AG04450 (cell line): ENCODE measurements at places on chromosomes 6 and 20.

GRCh38 chr6:90028995-90029635 lies 134.8 kb downstream of the GJA10 start:
- DNase-seq, result no peak

- DNase-seq, result no peak
Observed at GRCh38 chr20:40414843-40415615, 274.0 kb downstream of the MAFB start.

- DNase-seq, result no peak
Observed at GRCh38 chr20:25313593-25313992, 65.7 kb downstream of the PYGB start.

DNA sequence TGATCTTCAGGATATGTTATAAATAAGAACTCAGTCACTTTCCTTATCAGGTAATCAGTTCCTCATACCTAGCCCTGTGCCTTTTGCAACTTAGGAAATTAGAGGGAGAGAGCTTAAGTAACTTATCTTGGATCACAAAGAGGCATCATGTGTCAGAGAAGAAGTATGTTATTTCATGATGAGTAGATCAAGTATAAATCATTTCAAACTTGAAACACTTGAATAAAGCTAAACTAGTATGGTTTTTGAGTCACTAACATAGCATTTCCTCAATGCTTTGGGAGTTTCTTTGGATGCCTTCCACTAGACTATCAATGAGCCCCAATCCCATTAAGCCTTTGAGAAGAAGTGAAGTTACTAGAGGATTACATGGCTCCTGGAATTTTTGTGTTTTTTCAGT lies 102.6 kb upstream of the TNFAIP3 start:
- no peak for DNase-seq

GRCh38 chr6:136593748-136594490 lies 43.7 kb upstream of the MAP7 start:
- DNase-seq, result peak; percentile 96

DNA sequence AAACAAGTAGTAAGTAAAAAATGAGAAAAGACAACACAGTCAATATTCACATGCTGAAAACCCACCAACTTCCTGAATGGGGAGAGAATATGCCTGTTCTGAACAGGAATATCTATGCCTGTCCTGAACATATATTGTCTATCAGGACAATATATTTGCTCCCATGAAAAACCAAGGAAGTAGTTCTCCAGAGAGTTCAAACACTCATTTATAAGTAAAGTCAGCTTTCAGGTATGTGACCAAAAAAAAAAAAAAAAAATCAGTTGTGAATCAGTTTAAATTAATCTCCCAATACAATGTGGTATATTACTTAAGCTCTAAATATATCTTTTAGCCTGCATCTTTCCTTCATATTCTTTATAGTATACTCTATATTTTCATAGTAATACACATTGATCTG lies 119.5 kb downstream of the MYB start:
- no peak for DNase-seq

GRCh38 chr6:25866011-25866410 lies 8.0 kb downstream of the SLC17A3 start:
- DNase-seq, result no peak

- no peak for DNase-seq
Observed at GRCh38 chr20:42576167-42576566, 613.5 kb downstream of the PTPRT start.

DNA sequence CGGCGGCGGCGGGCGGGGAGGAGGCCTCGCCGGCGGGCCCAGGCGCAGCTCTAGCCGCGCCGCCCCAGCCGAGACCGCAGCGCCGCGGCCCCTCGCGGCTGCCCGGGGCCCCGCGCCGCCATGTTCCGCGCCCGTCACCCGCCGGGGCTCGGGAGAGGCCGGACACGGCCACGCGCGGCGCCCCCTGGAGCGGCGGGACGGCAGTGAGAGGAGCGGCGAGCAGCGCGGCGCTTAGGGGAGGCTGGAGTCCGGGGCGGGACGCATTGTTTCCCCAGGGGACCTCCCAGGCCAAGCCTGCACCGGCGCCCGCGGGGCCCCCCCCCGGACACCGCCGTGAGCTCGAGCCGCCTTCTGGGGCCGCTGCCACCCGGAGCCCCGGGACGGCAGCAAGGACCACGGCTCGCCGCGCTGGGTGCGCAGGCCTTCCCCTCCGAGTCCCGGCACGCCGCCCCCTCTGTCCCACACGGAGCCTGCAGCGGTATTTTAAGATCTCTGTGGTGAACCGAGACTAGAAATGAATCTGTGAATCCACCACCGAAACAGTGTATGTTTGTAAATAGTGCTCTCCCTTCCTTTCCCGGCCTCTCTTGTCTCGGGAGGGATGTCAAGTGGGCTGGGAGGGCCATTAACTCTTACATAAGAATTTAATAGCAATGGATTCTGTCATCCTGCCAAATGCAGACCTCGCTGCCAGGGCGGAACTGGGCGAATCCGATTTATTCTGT lies 424 bp upstream of the KIF13A start:
- no peak for DNase-seq

DNA sequence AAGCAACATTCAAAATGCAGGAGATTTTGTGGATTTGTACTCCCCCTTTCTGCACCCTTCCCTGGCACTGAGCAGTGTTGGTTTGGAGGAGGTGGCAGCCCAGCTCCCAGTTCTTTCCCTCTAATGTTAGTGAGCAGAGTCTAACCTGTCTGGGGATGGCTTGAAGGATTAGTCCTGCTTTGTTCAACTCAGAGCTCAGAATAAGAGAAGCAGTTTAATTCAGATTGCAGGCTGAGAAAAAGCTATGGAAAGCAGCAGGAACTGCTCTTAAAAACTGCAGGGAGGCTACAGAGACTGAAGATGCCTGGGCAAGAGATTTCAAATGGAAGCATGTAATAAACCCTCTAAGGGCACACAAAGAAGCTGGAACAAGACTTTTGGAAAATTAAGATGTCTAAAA lies 223.4 kb upstream of the GGTLC1 start:
- no peak for DNase-seq

DNA sequence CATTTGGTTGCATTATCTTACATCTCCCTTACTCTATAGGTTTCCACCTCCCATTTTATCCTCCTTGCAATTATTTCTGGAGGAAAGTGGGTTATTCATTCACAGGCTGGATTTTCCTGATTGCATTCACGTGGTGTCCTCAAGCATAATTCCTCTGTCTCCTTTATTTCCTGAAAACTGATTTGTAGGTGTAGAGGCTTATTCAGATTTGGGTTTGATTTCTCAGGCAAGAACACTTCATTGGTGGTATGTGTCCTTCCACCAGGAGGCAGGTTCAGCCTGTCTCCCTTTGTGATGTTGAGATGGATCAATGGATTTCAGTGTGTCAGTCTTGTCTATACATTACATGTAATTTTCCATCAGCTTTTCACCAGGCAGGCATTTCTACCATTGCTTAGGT lies 17.3 kb downstream of the DNPH1 start:
- DNase-seq, result no peak

DNA sequence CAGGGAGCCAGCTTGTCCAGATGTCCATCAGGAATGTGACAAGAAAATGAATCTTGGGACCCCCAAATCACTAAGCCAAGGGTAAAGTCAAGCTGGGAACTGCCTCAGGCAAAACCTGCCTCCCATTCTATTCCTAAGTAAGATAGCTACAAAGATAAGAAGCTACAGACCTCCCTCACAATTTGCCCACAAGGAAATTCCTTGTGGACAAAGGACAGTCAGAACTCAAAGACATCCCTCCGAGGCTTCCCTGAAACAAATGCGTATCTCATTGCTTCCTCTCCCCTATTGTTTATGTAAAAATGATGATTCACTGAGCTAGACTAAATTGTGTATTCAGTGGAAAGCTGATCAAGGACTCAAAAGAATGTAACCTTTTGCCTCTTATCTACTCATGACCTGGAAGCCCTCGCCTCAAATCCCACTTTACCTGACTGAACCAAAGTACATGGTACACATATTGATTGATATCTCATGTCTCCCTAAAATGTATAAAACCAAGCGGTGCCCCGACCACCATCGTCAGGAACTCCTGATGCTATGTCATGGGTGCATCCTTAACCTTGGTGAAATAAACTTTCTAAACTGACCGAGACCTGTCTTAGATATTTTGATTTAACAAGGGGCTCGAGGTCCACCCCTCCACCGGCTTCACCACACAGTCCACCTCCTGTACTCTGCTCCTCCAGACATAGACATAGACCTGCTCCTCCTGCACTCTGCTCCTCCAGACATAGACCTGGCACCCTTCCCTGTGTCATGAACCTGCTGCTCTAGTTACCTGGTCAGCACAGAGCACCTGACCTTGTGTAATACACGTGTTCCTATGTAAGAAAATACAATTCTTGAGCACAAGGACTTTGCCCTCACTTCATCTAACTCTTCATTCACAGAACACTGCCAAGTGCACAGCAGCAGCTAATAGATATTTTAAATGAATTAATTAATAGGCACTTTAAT lies 81.4 kb downstream of the WDR27 start:
- DNase-seq, result peak; percentile 47

- DNase-seq, result no peak
Observed at GRCh38 chr20:53660078-53660909, 66.7 kb upstream of the ZNF217 start.

DNA sequence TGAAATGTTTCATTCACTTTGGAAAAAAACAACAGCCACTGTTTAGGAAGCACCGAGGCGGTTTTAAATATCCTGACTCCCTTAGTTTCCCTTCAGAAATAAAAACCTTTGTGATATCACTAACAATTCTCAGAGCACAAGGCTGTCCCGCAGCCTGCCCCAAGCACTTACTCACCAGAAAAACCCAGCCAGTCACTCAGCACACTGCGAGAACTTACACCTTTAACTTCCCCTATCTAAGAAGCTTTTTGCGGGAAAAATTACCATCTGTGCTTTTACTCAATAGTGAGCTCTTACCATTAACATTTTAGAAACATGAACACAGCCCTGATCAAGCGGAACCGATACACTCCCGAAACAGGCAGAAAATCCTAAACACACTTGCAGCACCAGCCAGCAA lies 9.3 kb downstream of the ZBTB46 start:
- DNase-seq, result no peak

DNA sequence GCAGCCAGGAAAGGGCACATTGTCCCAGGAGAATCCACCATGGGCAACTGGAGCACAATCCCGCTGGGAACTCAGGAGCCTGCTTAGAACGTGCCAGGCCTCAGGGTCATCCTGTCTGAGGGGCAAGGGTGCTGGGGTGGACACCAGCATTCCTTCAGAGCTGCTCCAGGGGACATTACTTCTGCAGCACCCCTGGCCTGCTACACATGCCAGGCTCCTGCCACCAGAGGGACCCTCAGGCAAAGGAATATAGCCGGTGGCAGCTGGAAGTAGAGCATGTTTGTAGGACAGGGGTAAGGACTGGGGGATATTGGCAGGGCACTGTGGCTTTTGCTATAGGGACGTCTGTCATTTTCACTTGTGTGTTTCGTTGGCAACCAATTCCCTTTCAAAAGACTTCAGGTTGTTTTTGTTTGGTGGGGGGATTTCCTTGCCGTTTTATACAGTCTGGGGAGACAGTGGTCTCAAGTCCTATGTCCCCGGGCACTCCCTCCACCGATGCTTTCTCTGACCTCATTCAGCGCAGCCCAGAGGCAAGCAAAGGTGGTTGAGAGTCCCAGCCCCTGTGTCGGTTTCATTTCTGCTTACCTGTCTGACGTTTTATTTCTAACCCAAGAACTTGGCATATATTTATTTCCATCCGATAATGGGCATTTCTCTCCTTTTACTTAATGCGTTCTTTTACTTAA lies 130.8 kb downstream of the JPH2 start:
- DNase-seq, result no peak

GRCh38 chr20:23629017-23629541 lies 8.7 kb downstream of the CST3 start:
- peak; percentile 8 for DNase-seq

GRCh38 chr6:66995669-66996068 lies 1288.6 kb upstream of the EYS start:
- no peak for DNase-seq

DNA sequence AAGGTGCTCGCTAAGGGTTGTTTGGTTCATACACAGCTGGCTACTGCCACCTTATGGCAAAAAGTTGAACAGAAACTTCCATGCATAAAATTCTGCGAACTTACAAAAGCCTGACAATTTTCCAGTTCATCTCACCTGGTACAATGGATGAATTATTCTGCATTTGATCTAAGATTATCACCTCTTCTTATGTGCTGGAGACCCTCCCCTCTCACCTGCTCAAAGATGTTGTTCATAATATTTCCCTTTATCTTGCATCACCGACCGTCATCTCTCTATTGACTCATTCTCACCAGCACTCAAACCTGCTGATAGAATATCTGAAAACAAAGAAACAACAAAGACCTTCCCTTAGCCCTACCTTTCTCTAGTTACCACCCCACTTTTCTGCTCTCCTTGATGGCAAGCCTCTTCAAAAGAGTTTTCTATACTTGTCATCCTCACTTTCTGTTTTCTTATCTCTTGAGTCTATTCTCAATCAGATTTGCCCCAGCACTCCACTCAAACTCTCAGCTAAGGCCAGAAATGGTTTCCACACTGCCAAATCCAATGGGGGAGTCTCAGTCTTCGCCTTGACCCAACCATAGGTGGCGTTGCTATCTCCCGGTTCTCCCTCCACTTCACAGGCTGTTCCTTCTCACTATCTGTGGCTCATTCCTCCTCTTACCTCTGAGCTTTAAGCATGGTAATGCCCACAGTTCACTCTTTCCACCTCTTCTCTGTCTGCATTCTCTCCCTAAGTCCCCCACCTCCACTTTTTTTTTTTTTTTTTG lies 25.8 kb downstream of the SNRNP48 start:
- DNase-seq, result no peak

DNA sequence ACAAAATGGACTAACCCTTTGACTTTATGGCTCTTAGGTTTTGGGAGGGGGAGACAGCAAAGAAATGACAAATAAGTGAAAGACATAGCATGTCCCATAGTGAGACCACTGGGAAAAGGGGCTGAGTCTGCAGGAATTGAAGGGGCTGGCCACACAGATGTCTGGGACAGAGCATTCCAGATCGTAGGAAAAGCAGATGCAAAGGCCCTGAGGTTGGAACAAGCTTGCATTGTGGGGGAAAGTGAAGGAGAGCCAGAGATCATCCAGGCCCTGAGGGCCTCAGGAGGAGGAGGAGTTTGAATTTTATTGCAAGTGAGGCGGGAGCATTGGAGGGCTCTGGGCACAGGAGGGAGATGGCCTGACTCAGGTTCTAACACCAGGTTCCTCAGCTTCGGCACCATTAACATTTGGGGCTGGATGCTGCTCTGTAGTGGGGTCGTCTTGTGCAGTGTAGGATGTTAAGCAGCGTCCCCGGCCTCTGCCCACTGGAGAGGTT lies 97.5 kb downstream of the CEBPB start:
- no peak for DNase-seq

- no peak for DNase-seq
Observed at GRCh38 chr6:15341311-15342001, 95.6 kb downstream of the JARID2 start.
